ENCODE measurements at places on chromosomes 13 and 19.

DNA sequence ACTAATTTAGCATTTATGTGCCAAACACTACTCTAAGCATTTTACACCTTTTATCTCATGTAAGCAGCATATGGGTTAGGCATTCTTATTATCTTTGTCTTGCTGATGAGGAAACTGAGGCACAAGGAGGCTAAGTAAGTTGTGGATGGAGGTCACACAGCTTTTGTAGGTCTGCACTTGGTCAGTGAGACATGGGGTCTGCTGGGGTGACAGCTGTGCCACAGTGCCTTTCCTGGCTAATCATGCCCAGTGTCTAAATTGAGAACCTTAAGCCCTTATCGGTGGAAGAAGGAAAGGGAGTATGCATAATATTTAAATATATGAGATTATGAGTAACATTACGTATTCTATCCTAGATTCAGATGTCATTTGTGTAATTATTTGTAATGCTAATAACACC lies 226.2 kb downstream of the GGACT start:
- DNase-seq, result no peak

GRCh38 chr19:10602330-10603083 lies 15.4 kb upstream of the AP1M2 start:
- DNase-seq, result no peak

GRCh38 chr19:40592170-40592569 lies 9.0 kb upstream of the LTBP4 start:
- no peak for DNase-seq

DNA sequence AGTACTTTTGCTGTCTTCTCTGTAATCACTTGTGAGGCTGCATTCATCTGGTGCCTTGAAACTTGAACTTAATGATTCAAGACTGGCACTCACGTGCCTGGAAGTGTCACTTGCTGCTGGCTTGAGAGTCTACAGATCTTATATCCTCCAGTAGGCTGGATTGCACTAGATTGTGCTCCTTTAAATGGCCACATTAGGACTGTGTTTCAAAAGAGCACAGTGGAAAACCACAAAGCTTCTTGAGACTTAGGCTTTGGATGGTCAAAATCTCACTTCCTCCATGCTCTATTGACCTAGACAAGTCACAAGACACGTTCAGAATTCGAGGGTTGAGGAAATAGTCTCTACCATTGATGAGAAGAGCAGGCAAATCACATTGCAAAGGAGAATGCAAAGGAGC lies 1278.8 kb upstream of the MIR17HG start:
- no peak for DNase-seq

DNA sequence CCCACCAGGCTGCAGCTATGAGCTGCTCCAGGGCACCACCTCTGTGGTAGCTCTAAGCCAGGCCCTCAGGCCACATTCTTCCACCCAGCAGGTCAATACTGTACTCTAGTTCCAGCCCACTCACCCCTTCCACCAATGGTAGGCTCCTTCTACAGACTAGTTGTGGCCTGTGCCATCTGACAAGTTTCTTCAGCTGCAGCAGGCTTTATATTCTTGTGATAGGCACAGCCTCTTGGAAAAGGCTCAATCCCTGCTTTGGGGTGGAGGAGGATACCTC lies 8.5 kb downstream of the MICU2 start:
- no peak for DNase-seq

GRCh38 chr19:7987114-7987768 lies 18.2 kb downstream of the ELAVL1 start:
- DNase-seq, result no peak

- DNase-seq, result no peak
Observed at GRCh38 chr13:21228738-21229137, 52.3 kb downstream of the MRPL57 start.

- DNase-seq, result no peak
Observed at GRCh38 chr19:28710278-28710677, 502.7 kb downstream of the UQCRFS1 start.
